ENCODE measurements at places on chromosomes 7 and 10.

- DNase-seq: no peak
Observed at GRCh38 chr7:67955061-67955460, 958.4 kb downstream of the TYW1 start.

DNA sequence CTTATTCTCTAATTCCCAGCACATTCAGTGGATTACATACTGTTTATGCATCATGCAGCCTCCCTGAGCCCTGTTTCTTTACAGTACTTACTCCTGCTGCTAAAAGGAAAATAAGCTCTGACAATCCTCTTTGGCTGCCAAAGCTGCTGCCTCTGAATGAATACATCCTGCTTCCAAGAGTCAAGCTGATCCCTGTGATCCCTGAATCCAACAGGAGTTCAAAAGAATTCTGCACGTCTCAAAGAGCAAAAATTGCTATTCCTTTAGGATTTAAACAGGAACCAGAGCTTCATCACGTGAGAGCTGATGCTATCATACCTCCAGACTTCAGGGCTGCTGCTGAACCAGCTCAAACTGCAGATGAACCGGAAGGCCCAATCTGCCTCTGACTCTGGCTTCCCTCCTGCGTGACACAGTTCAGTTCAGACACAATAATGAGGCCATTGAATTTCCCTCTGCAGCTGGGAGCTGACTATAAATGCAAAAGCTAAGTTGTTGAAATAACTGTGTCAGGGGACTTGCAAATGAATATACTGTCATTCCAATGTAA, 851.0 kb upstream of the PHF14 start:
- DNase-seq: no peak

GRCh38 chr10:8817299-8817698, 762.8 kb downstream of the GATA3 start:
- DNase-seq: no peak

DNA sequence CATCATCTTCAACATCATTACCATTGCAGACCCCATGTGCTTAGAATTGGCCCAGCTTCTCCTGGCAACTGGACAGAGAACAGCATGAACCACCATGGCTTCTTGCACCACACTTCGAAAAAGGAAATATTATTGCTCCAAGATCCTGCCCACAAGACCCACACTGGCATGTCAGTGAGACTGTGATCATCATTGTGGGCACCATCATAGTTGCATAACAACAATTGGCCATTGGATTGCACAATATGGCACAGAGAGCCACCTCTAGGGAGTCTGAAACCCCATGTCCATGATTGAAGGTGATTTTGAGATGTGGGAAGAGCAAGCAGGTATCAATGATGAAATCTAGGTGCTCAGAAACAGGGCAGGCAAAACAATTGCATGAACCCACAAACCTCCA, 918.9 kb downstream of the GRID1 start:
- DNase-seq: no peak

DNA sequence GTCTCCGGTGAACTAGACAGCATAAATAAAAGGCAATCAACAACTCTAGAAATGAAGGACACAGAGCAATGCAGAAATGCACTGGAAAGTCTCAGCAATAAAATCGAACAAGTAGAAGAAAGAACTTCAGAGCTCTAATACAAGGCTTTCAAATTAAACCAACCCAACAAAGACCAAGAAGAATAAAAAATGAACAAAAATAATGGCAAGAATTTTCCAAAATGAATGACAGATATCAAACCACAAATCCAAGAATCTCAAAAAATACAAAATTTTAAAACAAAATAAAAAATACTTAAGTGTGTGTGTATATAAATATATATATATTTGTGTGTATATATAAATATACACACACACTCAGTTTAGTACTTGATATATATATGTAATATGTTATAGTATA, 110.8 kb downstream of the IQUB start:
- no peak for DNase-seq

GRCh38 chr7:67423065-67423464, 426.4 kb downstream of the TYW1 start:
- DNase-seq: no peak

GRCh38 chr7:571718-572415, 52.2 kb upstream of the PDGFA start:
- no peak for DNase-seq

- DNase-seq: no peak
Observed at GRCh38 chr7:135074096-135074495, 73.8 kb upstream of the TMEM140 start.

GRCh38 chr10:88244781-88245625, 338.1 kb downstream of the RNLS start:
- DNase-seq: no peak

- peak; percentile 94 for DNase-seq
Observed at GRCh38 chr7:151484971-151485707, 34.6 kb downstream of the RHEB start.

DNA sequence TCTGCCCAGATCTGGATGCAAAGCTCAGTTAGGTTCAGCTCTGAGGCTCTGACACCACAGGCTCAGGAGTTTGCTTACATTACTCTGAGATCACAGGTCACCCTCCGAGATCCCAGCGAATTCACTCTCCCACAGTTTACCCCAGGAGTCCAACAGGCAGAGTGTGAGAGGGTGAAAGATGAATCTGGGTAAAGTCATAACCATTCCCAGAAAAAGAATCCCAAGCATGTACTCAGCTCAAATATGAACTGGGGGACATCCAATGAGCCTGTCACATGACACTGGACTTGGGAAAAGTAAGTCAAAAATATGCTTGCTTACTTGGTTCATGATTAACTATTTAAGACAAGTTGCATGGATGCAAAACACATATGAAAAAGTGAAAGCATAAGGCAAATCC, 110.3 kb upstream of the ARID5B start:
- peak; percentile 29 for DNase-seq

DNA sequence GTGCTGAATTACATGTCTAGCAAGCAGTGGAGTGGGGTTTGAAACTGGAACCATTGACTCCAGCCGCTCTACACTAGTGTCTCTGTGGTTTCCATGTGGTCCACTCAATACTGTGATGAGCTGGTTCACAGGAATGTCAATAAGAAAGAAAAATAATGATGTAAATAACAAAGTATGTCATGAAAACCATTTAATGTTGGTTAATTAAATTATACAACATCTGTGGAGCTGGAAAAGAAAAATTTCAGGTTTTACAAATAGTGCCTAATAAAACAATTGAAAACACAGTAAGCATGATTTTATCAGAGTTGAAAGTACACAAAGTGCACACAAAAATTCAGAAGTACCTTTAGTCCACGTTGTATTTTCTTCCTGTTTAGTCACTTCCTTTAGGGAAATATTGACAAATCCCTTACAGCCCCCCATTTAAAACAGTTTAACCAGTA, 28.7 kb upstream of the NAMPT start:
- peak; percentile 69 for DNase-seq

GRCh38 chr7:10120936-10121335, 852.7 kb upstream of the PHF14 start:
- DNase-seq: no peak

Data from GM23248 (cell line).